NCI-H2171 (cell line): ENCODE measurements at places on chromosomes 3 and 15.

- no peak for DNase-seq
These were observed 38.3 kb downstream of the WHAMM start for GRCh38 chr15:82847703-82848102.

GRCh38 chr15:52668133-52668532 is 11.1 kb downstream of the ATOSA start:
- no peak for DNase-seq

DNA sequence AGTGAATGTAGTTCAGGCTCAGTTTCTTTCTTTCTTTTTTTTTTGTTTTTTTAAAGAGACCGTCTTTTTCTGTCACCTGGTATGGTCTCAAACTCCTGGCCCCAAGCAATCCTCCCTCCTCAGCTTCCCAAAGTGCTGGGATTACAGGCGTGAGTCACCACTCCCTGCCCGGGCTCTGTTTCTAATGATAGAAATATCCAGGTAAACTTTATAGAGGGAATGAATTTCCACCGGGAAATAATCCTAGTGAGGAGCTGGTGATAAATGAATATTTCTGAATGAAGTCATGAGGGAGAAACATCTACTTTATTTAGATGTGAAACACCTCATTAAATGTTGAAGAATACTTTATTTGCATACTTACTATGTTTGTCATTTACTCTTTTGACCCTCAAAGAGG is 7.2 kb downstream of the RNF13 start:
- no peak for DNase-seq

GRCh38 chr3:39343076-39343717 is 13.7 kb downstream of the CCR8 start:
- no peak for DNase-seq

DNA sequence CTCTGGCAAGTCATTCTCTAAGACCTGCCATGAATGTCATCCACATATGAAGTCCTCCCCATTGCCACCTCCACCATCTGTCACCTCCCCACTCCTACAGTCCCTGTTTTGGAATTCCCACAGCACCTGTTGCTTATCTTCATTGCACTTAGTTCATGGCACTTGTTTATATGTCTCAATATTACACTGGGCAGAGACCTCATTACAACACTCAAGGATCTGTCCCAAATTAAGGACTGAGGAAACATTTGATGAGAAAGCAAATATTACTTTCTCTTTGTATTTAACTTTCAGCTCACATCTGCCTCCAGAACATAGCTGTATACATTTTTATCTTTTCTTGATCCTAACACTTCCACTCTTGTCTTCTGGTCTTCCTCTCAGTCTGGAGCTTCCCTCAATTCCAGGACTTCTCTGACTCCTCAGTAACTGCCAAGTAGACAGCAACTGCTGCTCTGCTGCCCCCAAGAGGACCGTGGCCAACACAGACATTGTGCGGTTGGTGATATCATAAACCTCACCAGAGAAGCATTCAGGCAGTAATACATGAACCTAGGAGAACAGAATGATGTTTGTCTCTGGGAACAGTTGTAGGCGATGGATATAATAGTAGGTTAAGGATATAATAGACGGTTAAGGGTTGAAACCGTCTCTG is 45.0 kb upstream of the FGF12 start:
- peak; percentile 9 for DNase-seq

DNA sequence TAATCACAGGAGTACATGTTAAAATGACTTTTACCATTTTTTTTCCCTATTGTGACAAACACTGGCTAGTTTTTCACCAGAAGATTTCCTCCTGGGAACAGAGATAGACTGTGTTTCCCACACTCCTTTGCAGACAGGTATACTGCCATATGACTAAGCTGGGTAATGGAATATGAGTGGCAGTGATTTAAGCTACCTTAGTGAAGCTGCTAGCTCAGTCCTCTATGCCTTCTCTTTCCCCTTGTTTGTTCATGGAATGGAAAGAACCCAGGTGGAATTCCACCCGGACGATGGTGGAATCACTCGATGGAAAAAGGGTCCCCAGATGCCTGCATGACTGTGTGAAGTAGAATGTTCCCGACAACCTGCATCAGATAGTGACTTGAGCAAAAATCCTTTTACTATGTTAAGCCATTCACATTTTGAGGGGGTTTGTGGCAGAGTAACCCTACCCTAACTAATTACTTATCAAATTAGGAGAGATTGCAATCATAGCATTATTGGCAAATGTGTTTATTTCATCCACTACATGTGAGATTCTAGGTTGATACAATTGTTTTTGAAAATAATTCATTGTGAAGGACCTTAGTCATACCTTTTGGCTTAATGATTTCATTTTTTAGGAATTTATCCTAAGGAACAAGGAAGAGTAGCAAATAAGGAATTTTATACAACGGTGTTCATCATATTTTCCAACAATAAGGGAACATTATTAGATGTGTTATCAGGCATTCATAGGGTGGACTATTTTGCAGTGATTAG is 16.5 kb downstream of the THSD4 start:
- no peak for DNase-seq
